ENCODE measurements at places on chromosomes 2 and 18.

GRCh38 chr2:241974851-241975592 lies 105.5 kb downstream of the RTP5 start:
- DNase-seq, result no peak

GRCh38 chr2:12352889-12353288 lies 363.8 kb upstream of the TRIB2 start:
- DNase-seq, result no peak

GRCh38 chr2:10473121-10473756 lies 25.1 kb upstream of the ODC1 start:
- DNase-seq, result no peak

GRCh38 chr2:186281726-186282125 lies 204.3 kb upstream of the ZC3H15 start:
- DNase-seq, result no peak

DNA sequence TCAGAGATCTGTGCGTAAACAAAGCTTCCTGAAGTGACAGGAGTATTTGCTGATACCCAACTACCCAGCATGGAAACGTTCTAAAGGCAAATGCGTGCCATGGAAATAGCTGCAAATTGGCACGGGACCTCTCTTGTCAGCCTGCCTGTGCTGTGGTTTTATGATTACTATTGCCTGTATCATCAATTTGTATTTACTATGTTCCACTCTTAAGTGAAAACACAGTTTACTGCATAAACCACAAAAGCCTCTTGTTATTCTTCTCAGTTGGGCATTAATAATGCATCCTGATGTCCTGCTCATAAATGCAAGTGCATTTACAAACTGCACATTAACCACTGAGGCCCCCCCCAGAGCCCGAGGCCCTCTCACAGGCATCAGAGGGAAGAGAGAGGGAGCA lies 196.6 kb upstream of the SLC35G4 start:
- DNase-seq, result no peak

GRCh38 chr2:234852941-234853340 lies 98.9 kb upstream of the SH3BP4 start:
- no peak for DNase-seq

GRCh38 chr2:219517954-219518778 lies 3.9 kb downstream of the ASIC4 start:
- DNase-seq, result no peak

DNA sequence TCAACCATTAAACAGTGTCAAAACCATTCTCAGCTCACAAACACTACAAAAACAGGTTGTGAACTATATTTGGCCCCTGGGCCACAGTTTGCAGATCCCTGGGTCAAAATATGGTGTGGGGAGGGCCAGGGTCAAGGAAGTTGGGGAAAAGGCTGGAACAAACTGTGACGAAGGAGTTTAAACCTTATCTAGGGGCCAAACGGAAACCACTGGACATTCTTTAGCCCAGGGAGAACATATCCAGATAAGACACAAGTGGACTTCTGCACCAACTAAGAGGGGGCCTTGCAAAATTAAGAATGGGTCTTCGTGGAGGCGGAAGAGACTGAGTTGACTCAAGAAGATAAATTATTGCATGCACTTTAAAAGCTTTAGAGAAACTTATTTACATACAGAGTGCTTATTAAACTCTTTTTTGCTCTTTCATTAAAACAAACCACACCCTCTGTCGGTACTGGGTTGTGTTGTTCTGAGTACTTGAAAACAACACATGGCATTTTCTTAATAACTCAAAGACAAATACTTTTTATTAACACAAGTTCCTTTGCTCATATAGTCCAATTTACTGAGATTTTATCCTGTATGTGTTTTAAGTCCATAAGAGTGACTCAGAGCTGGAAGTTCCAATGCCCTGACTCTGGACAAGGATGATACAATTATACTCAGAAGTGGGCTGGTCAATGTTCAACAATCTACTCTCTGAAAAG lies 5.3 kb upstream of the ASAP2 start:
- DNase-seq, result peak; percentile 67

- DNase-seq, result no peak
These were observed 28.4 kb downstream of the FAM228A start for GRCh38 chr2:24203029-24203786.

- no peak for DNase-seq
These were observed 29.2 kb downstream of the KCNG3 start for GRCh38 chr2:42464631-42465030.

- no peak for DNase-seq
These were observed 360.3 kb downstream of the IRS1 start for GRCh38 chr2:226439337-226439736.

GRCh38 chr2:175929850-175930249 lies 72.2 kb downstream of the LNPK start:
- no peak for DNase-seq

DNA sequence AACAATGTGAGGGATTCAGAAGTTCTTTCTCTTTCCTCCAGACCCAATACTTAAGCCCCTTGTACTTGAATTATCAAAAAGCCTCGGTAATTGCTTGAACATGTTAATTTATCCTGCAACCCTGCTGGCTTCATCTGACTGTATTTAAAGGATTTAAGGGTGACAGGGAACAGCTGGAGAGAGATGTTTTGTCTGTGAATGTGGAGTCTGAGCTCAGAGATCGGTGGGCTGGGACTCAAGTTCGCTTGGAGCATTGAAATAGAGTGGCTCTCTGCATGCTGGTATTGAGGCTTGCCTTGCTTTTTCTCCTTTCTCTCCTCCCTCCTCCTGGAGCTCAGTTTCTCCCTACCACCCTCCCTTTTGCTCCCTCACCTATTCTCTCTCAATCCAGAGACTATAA lies 73.6 kb downstream of the BOD1L2 start:
- DNase-seq, result no peak
